Fibroblast of villous mesenchyme (primary cell): ENCODE measurements at places on chromosomes 4 and X.

- DNase-seq: peak; percentile 35
Observed at GRCh38 chr4:85514117-85514516, 39.2 kb downstream of the ARHGAP24 start.

DNA sequence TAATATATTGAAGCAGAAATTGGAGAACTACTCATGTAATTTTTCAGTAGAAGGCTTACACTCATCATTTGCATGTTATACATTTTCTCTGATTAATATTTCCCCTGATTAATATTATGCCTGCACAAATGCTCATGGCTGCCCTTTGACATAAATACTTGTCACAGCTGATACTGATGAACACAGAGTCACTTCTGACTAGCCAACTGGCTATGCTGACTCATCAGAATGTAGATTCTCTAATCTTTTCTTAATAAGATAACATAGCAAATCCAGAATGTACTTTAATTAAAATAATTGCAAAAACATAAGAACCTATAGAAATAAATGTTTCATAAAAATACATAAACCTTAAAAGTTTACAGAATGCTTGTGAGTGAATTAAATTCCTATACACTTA is 52.4 kb upstream of the C4orf54 start:
- DNase-seq: no peak

GRCh38 chrX:118633530-118633929 is 93.9 kb upstream of the IL13RA1 start:
- DNase-seq: no peak

DNA sequence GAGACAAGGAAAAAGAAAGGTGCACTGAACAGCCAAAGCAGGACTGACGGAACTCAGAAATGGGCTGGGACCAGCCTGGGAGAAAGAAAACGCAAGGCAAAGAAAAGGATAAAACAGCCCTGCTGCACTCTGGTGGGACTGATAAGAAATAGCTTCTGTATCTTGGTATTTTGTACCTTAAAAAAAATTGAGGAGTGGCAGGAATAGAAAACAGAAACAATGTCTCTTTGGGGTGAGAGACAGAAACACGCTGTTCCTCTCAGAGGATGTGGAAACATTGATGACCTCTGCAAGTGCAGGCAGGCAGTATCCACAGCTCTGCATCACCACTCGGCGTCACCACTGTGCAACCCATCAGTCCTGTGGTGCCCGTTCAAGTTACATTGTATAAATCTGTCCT is 152.5 kb upstream of the SPRY1 start:
- DNase-seq: peak; percentile 44

DNA sequence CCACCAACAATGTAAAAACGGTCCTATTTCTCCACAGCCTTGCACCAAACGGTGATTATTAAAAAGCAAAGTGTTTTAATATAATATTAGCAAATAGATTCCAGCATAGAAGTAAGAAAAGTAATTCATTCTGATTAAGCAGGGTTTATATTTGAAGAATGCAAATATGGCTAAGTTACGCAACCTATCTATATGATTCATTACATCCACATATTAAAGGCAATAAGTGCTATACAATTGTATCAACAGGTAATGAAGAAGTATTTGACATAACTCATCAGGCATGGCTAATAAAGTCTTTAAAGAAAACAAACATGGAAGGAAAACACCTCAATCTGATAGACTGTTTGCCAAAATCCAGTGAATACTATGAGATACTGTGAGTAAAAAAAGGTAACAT is 29.0 kb downstream of the KCNE5 start:
- no peak for DNase-seq

DNA sequence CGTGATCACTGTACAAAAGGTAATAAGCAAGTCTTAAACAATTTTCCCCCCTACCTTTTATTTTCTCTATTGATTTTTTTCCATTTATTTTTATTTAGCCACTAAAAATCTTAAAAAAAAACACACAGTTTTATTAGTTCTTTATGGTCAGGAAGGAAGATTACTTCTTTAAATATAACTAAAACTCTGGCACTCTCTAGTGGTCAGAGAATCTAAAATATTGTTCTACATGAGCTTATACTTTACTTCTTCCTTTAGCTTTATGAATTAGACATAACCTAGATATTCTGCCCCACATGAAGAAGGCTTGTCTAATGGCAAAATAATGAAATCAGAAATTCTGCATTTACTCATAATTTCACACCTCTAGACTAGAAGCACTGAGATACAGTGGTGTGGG is 135.2 kb downstream of the PDE5A start:
- DNase-seq: no peak
